ENCODE measurements at places on chromosomes 2 and 18.

DNA sequence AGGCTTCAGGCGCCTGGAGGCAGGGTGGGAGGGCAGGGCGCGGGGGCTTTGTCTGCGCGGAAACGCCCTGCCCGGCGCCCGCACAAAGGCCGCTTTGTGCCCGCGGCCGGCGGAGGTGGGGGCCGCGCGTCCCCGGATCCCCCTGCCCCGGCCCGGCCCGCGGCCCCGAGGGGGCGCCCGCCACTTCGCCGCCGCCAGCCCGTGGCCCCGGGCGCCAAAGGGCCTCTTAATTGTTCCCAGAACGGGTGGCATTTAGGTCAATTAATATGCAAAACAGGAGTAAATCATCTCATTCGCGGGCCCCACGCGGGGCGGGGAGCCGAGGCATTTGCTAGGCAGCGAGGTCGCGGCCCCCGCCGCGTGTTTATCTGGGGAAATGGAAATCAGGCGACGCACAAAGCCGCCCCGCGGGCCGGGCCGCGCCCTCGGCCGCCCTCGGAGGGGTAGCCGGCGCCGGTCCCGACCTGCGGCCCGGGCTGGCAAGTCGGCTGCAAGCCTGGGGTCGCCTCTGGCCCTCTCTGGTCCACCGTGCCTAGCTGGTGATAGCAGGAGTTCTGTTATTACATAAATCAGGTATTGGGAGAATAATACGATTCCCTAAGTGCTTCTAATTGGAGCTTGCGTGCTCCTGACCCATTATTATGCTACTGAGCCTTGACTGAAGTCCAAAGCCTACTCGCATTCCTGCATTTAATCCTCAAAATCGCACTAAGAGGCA is 148.2 kb upstream of the GLI2 start:
- no peak for DNase-seq

- no peak for DNase-seq
Observed at GRCh38 chr18:69021211-69021805, 223.4 kb downstream of the CCDC102B start.

- no peak for DNase-seq
Observed at GRCh38 chr2:43041661-43042360, 184.6 kb downstream of the ZFP36L2 start.

- DNase-seq = no peak
Observed at GRCh38 chr2:28678175-28678855, 73.3 kb upstream of the PPP1CB start.

DNA sequence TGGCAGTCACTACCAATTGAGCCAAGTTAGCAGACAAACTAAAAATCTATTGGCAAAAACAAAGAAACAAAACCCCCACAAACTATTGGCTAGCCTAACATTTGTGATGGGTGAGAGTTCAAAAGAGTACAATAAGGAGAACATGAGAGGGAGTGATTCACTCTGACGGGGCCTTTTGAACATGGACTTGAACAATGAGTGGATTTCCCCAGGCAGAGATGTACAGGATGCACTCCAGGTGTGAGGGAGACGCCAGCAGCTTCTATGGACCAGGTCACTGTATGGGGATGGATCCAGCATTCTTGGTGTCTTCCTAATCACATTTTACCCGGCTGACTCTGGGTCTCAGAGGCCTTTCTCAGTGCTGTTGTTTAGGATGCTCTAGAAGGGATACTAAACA is 167.5 kb upstream of the SMAD2 start:
- no peak for DNase-seq

GRCh38 chr2:144654523-144654922 is 134.6 kb upstream of the ZEB2 start:
- no peak for DNase-seq

DNA sequence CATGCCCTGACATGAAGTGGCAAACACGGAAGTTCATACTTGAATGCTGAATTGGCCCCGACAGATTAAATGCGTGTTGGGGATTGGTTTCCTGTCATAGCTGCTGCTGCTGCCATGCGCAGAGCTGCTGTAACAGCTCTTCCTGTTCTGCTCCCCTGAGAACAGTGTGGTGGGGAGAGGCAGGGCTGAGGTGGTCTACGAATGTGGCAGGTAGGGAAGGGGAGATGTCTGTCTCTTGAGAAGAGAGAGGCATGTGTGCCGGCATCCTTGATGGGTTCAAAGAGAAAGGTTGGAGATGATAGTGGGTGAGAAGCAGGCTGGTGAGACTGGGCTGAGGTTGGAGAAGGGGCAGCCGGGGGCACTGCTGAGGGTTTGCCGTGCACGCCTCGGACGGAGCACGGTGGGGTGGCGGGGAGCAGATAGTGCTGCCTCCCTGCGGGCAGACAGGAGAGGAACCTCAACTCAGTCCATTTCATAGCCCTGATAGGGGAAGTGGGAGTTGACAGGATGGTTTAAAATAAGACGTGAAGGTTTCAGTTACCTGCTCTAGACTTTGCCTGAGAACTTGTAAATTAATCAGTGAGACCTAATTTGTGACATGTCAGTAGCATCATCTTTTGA is 46.1 kb downstream of the TMEM185B start:
- DNase-seq = peak; percentile 95

DNA sequence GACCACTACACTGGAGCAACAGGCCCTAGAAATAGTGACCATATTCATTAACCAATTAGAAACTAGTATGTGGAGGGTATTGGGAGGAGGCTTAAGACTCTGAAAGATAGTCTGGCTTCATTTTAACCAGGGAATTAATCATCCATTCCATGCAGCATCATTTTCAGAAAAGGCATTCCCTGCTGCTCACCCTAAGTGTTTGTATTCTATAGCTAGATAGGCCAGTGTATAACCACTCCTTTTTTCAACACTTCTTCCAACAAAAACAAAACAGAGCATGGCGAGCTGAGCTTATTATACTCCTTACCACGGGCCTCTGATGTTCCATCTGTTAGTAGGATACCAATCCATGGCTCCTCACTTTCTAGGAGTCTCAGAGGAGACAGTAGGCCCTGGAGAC is 112.0 kb upstream of the PKDCC start:
- no peak for DNase-seq

DNA sequence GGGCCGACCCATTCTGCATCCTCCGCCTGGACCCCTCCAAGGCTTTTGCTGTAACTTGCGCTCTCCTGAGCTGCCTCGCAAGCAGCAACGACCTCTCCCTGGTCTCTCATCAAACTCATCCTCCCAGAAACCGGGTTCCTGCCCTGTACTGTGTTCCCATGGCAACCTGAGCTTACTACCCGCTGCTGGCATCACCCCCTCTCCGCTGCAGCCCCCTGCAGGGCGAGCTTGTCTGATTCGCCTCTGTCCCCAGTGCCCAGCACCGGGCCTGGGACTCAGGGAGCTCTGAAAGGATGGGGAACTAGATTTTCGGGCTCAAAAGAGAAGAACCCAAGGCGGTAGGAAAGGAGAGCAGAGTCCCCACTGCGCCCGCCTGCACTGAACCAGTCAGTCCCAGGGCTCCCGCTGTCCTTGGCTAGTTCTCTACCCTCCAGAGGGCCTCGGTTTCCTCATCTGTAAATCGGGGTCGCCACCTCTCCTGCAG is 463 bp downstream of the HS1BP3 start:
- DNase-seq = peak; percentile 42

- no peak for DNase-seq
Observed at GRCh38 chr2:236164925-236165841, 3.0 kb downstream of the GBX2 start.

- no peak for DNase-seq
Observed at GRCh38 chr2:47221039-47221438, 65.9 kb upstream of the STPG4 start.

DNA sequence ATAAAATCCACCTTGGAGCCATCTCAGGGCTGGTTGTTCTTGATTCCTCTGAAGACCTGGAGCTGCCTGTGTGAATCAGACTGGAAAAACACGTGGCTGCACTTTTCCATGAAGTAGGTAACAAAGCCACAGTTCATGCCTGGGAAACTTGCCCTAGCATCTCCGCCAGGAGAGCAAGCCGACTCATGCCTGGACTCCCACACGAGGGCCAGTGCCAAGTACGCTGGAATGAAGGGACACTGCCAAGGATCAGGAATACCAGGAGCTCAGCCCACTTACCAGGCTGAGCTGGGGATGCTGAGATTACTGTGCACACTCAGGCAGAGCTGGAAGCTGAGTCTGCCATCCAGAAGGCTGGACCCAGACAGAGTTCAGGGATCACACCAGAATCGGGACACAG is 10.9 kb upstream of the FHL2 start:
- DNase-seq = no peak

GRCh38 chr2:147712051-147712450 is 132.8 kb upstream of the ACVR2A start:
- peak; percentile 6 for DNase-seq

DNA sequence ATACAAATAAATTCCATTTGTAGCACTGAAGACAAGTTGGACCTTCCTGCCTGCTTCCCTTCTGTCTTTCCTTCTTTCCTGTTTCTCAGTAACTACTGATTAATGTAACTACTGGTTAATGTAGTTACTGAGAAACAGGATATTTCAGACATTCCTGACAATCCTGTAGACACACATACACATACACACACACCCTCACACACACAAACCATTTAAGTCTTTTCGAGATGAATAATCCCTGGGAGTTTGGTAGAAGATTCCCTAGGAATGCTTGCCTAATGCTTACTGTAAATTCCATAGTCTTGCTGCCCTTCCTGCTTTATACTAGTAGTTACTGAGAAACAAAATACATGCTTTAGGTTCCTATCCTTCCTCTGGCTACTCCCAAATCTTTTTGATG is 83.9 kb downstream of the PIK3C3 start:
- DNase-seq = no peak

DNA sequence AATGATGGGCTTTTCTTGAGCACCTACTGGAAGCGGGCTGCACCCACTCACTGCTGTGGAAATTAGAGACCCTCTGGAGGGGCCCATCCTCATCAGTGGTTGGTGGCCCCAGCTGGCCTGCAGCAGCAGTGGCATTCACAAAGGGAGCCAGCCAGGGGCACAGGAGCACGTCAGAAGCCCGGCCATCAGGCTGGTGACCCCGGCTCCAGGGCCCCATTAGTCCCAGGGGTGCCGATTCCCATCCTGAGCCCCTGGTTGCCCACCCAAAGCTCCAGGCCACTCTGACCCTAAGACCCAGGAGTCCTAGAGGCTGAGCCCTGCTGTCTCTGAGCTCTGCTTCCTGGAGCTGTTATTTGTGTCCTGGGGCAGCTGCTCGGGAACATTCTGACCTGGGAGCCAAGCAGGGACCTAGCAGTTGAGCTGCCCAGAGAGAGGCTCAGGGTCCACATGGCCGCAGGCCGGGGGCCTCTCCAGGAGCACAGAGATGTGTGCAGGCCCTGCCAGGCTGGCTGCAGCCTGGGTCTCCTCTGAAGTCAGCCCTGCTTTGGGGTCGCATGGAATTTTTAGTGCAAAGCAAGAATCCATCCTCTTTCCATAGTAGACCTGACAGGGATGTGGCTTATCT is 207.2 kb downstream of the KLHL29 start:
- DNase-seq = no peak
